ENCODE measurements at places on chromosomes 5 and 9.
A peak's percentile ranks its signal among the peaks of the same experiment; 100 is the strongest.

- no peak for DNase-seq
These were observed at the start of gene ARHGEF28 for GRCh38 chr5:73625944-73626811. ARHGEF28 (plus strand) TSS chr5:73626196; CDS start chr5:73684852, 58,656 bp downstream.

DNA sequence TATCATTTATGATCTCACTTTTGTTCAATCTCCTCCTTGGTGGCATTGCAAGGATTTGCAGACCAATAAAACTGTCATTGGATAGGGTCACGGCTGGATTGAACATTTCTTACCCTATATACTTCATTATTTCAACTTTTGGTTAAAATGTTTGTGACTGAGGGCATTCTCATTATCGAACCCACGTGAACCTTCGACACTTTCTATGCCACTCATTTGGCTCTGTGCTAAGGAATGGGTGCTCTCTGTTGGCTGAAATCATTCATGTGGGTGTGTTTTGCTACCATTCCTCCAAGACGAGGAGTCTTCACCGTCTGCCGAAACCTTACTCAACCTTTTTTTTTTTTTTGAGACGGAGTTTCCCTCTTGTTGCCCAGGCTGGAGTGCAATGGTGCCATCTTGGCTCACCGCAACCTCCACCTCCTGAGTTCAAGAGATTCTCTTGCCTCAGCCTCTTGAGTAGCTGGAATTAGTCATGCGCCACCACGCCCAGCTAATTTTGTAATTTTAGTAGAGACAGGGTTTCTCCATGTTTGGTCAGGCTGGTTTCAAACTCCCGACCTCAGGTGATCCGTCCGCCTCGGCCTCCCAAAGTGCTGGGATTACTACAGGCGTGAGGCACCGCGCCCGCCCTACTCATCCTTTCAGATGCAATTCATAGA, 62.5 kb downstream of the CSNK1A1 start:
- DNase-seq, result no peak

DNA sequence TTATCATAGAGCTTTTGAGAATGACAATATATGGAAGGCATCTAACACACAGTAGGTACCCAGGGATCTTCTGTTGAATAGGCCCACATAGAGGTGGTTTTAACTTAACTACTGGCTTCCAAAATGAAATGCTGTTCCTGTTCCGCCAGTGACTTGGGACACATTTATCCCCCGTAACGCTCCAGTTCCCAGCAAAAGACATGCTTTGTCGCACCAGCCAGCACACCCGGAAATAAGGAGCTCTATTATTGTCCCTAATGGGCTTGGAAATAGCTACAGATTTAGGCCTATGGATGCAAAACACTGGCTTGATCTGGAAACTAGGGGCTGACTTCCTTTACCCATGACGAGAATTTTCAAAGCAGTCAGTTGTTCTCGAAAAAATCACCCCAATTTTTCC, 45.9 kb upstream of the C5orf58 start:
- no peak for DNase-seq

DNA sequence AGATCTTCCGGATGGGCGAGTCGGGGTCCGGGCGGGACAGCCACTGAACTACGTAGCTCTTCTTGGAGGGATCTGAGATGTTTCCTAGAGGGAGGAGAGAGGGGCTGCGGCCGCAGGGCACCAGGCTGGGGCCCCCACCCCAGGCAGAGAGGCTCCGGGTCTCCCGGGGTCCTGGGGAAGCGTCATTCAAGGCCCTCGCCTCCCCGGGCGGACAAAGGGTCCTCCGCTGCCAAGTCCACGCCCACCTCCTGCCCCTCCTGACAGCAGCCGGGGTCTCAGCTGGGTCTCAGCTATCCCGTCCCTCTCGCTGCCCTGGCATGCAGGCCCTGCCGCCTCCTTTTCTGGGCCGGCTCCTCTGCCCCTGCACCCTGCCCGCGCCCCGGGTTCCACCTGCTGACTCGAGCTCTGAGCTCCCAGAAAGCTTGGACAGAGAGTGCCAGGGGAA, 61.5 kb downstream of the ZNF354C start:
- no peak for DNase-seq

DNA sequence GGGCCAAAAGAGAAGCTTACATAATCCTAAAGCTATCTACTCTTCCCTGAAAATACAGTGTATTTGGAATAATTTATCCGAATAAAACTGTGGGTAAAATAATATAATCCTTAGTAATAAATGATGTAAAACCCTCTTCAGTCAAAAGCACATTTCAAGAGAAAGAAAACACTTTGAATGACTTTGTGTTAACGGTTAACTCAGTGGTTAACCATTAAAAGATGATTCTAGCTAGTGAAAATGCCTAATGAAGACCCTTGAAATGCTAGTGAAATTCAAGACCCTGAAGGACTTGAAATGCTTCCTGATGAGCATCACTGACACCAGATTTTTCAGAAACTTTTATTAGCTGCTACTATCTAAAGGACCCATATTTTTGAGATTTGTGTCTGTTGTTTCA, 70.7 kb downstream of the COX7C start:
- peak; percentile 30 for DNase-seq

DNA sequence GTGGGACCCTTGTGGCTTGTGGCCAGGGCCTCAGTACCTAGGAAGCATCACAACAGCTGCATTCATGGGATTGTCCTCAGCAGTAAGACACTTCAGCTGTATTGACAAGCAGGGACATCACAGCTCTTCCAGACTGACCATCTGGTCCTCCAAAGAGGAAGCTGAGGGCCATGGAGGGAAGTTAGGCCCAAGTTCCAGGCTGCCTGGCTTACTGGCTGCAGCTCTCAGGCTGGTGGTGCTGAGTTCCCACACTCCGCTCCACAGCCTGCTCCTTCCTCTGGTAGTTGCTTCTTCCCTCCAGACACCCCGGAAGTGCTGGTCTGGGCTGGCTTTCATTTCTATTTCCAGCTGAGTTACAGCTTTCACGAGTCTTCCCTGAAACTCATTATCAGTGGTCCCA, 5.7 kb upstream of the STING1 start:
- DNase-seq, result no peak

DNA sequence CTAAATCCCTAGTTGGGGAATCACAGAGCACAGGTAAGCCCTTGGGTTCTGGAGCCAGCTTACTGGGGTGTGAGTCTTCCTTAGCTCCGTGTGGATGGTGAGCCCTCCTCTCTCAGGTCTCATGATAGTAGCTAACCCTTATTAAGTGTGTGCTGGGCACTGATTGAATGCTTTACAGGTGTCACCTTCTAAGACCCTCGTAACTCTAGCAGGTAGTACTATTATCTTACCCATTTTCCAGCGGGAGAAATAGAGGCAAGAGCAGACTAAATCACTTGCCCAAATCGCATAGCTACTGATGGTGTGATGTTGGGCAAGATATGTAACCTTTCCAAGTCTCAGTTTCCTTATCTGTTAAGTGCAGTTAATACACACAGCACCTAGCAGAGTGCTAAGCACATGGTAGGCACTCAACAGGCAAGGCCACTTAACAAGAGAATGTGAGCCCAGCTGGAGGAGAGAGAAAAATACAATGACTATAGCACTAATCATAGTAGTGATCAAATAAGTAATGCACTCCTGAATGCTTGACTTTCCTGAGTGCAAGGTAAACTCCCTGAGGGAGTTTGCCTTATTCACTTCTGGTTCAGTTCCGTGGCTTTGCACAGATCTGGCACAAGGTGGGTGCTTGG, at the start of gene DCANP1:
TSS of gene DCANP1 (minus strand) at position 51 of the 632 bp plus-strand sequence. CDS start 240 bp downstream, outside the sequence.
- no peak for DNase-seq

DNA sequence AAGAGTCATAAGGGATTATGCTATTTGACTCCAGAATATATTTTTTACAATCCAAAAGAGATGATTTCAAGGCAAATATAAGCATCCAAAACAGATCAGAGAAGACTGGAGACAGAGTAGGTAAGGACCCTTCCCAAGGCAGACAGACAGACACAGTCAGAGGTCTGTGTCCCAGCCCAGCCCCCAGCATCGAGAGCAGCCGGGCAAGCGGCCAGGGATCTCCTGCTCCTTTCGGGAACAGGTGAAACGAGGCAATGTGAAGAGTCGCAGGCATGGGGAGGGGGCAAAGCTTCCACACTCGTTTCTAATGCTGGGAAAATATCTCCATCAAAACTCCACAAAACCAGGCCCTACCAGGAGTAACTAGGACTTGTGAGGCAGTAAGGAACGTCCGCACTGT, 5.8 kb downstream of the PAEP start:
- no peak for DNase-seq

All from epithelial cell of proximal tubule (primary cell).